ENCODE measurements at places on chromosomes 7 and 10.

- no peak for DNase-seq
These were observed 104.2 kb downstream of the EMX2 start for GRCh38 chr10:117646718-117647117.

GRCh38 chr10:16976803-16977202, 152.8 kb downstream of the CUBN start:
- DNase-seq = no peak

- no peak for DNase-seq
These were observed 468.4 kb downstream of the TCERG1L start for GRCh38 chr10:130843051-130843653.

GRCh38 chr10:110842326-110842904, 29.3 kb upstream of the PDCD4 start:
- no peak for DNase-seq

GRCh38 chr7:17863095-17863808, 77.0 kb downstream of the SNX13 start:
- DNase-seq = no peak

- DNase-seq = no peak
These were observed 18.4 kb downstream of the HPS6 start for GRCh38 chr10:102083541-102083940.

DNA sequence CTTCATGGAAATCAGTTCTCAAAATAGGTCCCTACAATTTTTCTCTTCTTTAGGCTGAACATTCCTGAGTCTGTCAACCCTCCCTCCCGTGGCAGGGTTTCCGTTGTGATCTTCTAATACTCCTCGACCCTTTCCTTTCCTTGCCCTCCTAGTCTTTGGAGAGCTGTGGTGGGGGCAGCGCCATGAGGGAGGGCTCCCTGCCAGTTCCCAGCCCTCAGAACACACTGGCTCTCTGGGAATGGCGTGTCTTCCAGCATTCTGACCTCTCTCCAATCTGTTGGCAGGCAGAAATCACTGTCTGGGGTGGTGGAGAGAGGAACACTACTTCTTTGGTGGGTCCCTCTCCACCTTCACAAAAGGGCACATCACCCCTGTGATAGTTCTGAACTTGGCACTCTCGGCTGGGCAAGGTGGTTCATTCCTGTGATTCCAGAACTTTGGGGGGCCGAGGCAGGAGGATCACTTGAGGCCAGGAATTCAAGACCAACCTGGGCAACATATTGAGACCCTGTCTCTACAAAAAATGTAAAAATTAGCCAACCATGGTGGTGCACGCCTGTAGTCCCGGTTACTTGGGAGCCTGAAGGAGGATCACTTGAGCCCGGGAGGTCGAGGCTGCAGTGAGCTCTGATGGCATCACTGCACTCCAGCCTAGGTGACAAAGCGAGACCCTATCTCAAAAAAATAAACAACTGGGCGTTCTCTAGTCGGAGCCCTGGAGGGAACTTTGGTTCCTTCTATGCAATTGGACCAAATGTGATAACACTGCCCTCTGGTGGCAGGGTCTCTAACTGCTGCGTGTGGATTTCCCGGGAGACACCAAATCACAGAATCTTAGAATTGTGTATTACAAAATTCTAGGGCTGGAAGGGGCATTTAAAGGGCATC, 13.1 kb upstream of the ARPC1A start:
- DNase-seq = peak; percentile 58

- no peak for DNase-seq
These were observed 39.0 kb downstream of the SCIN start for GRCh38 chr7:12609561-12609960.

All from activated CD4-positive, alpha-beta T cell treated with anti-CD3 and anti-CD28 coated beads for 4 hours (primary cell).